SK-N-SH treated with all-trans-retinoic acid at 6 μM for 48 hours (cell line): ENCODE measurements at places on chromosomes 1 and 21.

DNA sequence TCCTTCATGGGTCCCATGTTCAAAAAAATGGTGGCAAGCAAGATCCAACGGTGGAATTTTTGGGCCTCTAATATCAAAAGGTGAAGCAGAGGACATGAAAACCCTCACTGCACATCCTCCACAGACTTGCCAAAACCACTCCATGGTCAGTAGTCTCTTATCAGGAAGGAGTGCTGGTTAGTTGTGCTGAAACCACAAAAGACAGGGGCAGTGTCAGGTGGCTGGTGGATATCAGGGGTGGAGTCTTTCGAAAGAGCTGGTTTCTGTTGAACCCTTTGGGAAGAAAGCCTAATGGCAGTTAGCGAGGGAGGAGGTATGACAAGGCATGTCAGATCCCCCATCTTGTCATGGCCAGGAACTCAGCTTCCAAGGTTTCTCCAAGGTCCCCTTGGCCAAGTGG, 395.9 kb upstream of the CAMK1G start:
- ATAC-seq: no peak

- peak; percentile 48 for ATAC-seq
These were observed 4.9 kb downstream of the RNF223 start for GRCh38 chr1:1069056-1069710.

- ATAC-seq: no peak
These were observed 37.7 kb upstream of the FMO3 start for GRCh38 chr1:171052977-171053376.

GRCh38 chr1:189151361-189151760, 1326.3 kb downstream of the BRINP3 start:
- ATAC-seq: no peak

DNA sequence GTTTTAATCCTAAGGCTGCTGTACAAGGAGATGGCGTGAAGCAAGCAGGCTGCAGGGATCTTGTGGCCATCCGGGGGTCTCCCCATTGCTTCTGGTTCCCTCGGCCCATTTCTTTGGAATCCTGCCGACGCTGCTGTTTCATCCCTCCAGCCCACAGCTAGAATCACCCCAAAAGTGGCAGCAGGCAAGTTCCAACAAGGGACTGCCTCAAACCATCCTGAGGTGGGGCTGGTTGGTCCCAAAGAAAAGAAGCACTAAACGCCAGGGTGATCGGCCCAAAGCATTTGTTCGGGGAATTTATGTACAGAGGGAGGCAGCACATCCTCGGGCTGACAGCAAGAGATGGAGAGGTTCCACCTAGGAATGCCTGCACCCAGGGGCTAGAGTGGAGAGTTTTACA, 4.5 kb upstream of the MIB2 start:
- no peak for ATAC-seq

DNA sequence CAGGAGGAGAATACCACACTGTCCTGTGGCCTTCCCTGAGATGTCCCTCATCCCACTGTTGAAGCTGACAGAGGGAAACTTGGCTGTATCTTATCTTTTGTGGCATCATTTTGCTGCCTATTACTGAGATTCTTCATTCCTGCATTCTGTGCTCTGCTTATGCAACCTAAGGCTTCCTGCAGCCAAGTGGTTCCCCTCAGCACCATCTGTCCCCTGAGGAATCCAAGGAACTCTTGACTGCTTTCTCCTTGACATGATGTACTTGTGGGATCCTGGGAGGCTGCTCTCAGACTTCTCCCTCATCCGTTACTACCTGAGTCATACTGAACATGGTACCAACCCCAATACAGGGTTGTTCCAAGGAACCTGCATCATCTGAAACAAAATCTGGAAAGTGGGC, 21.1 kb upstream of the RIMKLA start:
- ATAC-seq: no peak

GRCh38 chr1:172229942-172230341, 190.5 kb upstream of the C1orf105 start:
- ATAC-seq: no peak

- no peak for ATAC-seq
These were observed 60.9 kb downstream of the SIPA1L2 start for GRCh38 chr1:232568906-232569553.

DNA sequence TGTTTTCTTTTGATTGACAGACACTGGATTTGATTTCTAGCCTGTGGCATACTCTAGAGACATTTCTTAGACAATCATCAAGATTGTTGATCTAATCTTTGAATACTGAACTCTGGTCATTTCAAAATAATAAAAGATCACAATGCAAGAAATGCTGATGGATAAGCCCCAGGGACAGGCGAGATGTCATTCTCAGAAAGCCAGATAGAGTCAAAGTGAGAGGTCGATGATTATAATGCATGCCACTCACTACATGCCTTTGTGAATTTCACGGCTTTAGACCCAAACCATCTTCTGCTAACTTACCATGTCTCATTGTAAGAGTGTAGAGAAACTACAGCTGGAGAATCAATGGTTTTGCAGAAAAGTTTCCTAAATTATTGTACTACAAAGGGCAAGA, 257.1 kb downstream of the DYRK1A start:
- ATAC-seq: no peak

DNA sequence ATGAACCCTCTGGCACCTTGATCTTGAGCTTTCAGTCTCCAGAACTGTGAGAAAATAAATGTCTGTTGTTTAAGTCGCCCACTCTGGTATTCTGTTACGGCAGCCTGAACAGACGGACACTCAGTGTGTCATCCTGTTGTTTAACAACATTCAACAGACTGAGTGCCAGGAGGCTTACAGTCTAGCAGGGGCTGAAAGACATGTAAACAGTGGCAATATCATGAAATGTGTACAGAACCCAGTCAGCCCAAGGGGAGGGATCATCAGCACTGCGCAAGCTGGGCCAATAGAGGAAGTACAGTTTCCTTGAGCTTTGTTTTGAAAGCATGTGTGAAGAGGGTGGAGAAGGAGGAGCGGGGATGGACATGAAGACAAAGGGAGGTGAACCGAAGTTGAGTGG, 13.6 kb downstream of the DIP2A start:
- no peak for ATAC-seq
